ENCODE measurements at places on chromosomes 3 and 15.

DNA sequence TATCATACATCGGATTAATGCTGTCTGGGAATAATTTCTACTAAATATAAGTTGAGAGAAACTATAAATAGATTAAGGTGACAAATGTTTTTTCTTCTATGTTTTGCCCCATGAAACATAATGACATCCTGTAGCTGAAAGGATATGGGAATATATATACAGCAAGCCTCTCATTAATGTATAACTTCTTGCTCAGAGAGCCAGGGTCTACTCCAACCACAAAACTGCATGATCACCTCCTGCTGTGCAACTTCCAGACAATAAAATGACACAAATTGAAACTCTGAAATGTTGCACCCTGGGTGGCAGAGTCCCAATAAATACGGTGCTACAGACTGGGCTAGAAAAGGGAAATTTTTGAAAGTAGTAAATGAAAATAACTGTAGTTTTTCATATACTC, 571.9 kb upstream of the CBLB start:
- DNase-seq: no peak

DNA sequence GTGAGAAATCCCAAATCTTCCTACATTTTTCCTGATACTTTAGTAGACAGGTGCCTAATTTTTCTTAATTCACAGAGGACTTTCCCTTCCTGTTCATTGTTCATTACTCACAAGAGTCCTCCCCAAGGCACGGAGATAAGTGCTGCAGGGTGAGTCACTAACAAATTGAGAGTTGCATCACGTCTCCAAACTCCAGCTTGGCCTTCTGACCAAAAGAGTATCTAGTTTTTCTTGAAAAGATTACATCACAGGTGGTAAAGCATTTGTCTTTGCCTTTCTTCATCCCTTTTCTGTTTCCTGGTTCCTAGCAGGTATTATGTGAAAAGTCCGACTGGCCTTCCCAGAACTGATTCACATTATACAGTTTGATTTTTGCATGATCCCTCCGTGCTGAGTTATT, 24.9 kb upstream of the RASGRP1 start:
- DNase-seq: peak; percentile 88

- DNase-seq: no peak
Observed at GRCh38 chr3:67033079-67033478, 35.0 kb downstream of the KBTBD8 start.

DNA sequence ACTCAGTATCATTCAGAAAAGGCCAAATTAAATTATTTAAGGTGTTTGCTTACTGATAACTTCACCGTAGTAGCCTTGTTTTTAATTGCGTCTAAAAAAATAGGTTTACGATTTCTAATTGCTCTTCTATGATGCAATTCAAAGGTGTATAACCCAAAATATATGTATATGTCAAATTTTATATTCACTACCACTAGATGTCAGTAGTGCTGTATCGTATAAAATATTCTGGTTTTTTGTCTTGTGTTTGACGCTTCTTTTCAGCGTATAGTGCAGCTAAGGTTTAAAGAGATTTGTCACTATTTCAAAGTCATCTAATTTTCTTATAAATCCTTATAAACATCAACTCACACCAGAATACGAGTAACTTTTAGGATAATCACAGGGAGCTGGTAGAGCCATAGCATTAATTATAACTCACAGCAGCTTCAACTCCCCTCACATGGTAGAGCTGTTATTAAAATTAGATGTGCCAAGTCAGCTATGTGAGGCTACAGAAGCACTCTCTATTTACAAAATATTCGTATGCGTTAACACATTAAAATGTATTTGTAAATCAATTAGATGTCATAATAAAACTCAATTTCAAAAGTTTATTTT, 3.5 kb downstream of the PFN2 start:
- DNase-seq: peak; percentile 47

GRCh38 chr3:132009241-132009640, 25.6 kb downstream of the CPNE4 start:
- no peak for DNase-seq

DNA sequence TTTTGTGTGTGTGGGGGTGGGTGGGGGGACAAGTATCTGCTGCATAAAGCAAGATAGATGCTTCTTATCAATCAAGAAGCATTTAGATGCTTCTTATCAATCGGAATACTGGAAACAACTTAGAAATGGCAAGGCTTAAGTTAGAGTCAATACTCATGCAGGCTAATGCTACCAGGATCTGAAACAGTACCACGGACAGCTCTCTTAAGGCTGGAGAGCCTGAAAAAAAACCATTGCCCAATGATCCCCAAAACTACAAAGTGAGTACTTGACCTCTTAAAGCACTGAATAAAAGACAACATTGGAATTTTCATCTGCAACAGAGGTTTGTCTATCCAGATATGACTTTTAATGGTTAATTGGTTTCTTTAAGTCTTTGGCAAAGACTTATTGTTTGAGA, 262.3 kb downstream of the GAP43 start:
- DNase-seq: peak; percentile 5

DNA sequence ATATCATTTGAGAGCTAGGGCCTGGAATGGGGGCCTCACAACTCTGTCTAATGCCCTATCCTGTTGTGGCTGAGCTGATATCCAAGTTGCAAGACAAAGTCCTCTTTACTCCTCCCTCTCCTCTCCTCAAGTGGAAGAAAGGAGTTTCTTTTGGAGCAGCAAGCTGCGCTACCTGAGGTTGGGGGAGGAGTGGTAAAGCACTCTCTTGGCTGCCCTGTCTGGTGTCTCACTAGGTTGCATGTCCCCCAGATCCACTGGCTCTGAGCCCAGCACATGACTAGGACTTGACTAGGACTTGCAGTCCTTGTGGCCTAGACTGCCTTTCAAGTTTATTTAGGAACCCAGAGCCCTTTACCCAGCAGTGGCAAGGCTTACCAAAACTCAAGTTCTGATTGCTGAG, 141.1 kb upstream of the SETMAR start:
- no peak for DNase-seq

DNA sequence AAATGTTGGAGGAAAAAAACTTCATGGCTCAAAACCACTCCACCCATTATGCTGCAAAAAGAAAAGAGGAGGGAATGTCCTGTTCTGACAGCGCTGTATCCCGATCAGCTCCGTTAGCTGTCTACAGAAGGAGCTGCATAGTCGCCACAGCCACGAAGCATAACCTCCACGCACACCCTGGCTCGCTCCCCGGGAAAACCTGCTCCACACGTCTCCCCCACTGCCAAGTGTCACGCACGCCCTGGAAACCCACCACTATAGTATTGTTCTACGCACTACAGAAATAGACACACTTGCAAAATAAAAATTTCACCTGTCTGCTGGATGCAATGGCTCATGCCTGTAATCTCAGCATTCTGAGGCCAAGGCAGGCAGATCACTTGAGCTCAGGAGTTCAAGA, 55.8 kb downstream of the TBC1D2B start:
- DNase-seq: no peak

DNA sequence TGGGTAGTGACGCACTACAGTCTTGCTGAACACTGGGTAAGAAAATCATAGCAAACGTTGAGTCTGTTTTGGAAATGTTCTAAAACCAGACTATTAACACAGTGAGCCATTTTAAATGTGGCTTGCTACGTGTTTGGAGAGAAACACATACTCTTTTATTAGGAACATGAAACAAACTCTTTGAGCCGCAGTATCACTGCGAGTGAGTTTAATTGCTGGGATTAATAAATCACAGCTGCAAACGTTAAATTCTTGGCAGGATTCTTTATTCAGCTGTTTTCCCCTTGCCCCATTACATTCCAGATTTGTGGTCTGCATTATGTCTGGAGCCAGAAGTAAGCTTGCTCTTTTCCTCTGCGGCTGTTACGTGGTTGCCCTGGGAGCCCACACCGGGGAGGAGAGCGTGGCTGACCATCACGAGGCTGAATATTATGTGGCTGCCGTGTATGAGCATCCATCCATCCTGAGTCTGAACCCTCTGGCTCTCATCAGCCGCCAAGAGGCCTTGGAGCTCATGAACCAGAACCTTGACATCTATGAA, 33.6 kb downstream of the BTD start:
- no peak for DNase-seq

DNA sequence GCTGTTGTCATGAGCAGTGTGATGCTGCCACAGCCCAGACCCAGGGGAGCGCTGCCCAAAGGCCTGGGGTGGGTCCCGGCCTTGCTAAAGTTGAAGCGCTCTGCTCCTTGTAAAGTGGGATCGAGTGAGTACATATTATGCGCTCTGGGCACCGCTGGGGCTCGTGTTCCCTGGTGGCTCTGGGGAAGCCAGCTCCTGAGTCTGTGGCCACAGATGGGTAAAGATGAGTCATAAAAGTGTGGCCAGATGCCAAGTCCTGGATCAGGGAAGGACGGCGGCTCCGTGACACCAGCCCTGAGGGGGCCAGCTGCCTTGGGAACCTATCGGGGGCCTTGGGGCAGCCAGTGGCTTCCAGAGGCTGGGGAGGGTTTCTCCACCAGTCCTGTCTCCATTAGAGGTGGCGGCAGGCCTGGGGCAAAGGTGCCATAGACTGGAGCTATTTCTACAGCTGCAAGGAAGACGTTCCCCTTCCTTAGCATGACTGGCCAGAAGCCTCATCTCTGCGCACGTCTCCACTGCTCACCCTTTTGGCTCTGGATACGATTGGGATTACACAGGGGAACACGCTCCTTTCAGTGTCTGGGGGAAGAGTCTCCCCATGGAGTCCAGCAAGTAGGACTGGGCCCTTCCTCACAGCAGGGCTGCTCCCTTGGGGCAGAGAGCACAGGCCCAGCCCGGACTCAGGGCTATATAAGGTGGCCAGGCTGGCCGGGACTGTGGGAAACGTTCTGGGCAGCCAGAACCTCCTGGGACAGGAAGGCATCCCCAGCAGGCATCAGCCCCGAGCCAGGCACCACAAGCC, 1.2 kb upstream of the ITIH4 start:
- DNase-seq: peak; percentile 60

Measured in mammary epithelial cell (primary cell).